ENCODE measurements at places on chromosomes 13 and 19.

DNA sequence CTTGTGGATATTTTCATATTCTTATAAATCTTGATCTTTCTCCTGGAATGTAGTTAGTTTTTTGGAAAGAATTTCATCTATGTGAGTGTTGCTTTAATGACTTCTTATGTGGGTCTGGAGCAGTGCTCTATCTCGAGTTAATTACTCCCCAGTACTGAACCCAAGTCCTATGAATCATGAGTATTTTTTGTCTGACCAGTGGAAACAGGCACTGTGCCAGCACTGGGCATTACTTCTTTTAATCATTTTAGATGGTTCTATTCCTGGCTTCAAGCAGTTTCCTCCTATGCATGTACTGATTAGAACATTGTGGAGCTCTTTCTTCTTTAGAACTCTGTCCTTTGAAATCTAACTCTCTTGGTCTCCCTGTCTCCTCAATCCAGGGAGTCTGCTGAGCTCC lies 466.3 kb downstream of the PCDH17 start:
- DNase-seq = no peak

- no peak for DNase-seq
These were observed 120.0 kb downstream of the EFNB2 start for GRCh38 chr13:106415442-106415841.

- DNase-seq = no peak
These were observed 259.9 kb downstream of the TBC1D4 start for GRCh38 chr13:75222031-75222430.

GRCh38 chr13:95783747-95784146 lies 106.8 kb downstream of the DNAJC3 start:
- DNase-seq = no peak

DNA sequence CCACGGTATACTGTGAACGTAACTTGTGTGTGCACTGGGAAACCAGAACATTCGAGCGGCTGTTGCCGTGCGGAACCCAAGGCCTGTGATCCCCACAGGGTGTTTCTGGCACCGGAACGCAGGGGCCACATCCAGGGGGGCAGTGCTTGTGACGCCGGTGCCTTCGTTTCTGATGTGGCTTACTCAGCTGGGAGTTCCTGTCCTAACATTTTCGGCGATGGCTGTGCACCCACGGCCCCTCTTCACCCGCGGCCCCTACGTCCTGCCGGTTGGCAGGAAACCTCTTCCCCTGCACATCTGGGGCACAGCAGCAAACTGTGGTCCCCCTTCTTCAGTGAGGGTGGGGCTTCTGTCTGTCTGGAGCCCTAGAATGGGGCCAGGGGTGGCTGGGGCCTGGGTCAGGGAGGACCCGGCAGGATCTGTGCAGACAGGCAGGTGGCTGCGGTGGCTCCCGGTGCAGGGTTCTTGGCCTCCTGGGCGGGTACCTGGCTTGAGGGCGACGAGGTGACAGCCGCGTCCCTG lies 26.2 kb downstream of the CSNK1G2 start:
- DNase-seq = no peak

DNA sequence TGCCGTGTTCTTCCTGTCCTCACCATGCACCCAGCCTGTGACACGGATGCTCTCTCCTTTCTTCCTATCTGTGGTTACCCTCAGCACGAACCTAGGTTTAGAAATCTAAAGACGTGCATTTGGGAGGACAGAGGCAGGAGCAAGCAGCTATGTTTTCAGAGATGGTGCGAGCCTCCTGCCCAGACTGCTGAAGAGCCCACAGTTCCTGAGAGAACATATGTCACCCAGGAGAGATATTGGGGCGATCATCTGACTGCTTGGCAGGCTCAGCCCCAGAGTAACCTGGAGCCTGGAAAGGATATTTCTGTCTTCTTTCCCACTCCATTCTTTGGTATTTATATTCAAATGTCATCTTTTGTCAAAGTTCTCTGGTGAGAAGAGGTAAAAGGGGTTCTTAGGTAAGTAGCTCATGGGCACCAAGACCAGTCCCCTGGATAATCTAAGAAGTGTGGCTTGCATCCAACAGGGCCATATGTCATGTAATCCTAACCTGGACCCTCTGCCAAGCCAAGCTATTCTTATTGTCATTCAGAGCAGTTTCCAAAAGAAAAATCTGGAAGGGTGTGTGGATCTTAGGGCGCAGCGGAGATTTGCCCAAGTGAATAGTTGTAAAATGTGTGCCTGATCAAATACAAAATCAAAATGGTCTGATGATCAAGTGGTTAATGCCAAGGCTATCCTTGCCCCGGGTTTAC lies 59.5 kb downstream of the FGF9 start:
- no peak for DNase-seq

GRCh38 chr13:44465318-44465717 lies 91.7 kb downstream of the SERP2 start:
- DNase-seq = no peak

DNA sequence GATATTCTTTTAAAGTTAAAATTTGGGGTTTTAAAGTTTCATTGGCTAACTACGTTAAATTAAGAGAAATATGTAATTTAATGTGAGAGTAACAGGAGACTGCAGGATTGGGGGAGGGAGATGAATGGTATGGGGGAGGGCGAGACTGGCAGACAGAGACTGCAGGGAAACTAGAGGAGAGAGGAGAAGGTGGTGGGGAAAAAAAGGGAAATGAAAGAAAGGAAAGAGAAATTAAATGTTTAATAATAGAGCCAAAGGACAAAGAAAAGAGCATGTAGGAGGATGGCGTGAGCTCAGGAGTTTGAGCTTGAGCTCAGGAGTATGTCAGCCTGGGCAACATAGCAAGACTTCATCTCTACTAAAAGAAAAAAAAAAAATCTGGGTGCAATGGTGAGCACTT lies 115.9 kb downstream of the RFC3 start:
- no peak for DNase-seq

- DNase-seq = no peak
These were observed 103.9 kb upstream of the UBL3 start for GRCh38 chr13:29954082-29955028.

GRCh38 chr13:109665781-109666249 lies 120.6 kb downstream of the IRS2 start:
- no peak for DNase-seq

- no peak for DNase-seq
These were observed 77.7 kb upstream of the MYO16 start for GRCh38 chr13:108551674-108552073.

GRCh38 chr13:110722971-110723370 lies 9.5 kb downstream of the ING1 start:
- no peak for DNase-seq

DNA sequence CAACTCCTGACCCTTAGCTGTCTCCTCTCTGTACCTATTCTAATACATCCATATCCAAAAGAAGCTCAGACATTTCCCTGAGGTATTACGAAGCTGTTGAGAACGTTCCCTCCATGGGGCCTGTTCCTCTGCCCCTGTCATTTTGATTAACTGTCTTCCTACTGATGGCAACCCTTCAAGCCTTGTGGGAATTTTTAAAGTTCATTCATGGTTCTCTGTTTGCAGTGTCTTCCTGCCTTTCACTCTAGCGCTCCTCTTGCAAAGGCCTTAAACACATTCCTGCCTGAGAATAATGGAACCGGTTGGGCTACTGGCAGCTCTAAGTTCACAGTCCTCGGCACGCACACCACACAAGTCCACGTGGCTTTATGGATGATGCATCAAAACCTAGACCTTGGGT lies 66.1 kb downstream of the LHFPL6 start:
- no peak for DNase-seq

DNA sequence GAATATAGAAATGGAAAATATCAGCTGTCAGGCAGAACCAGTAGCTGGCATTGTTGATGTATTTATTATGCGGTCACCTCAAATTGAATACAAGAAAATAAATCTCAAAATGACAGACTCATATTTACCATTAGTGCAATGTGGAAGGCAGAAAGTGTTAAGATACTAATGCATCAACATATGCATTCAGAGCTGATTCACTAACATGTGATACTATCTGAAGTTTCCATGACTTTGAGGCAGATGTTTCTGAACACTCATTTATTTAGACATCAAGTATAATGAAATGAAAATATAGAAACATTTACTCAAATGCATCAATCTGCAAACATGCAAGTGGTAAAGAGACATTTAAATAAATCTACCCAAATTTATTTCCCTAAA lies 474.2 kb upstream of the SLC10A2 start:
- peak; percentile 7 for DNase-seq

DNA sequence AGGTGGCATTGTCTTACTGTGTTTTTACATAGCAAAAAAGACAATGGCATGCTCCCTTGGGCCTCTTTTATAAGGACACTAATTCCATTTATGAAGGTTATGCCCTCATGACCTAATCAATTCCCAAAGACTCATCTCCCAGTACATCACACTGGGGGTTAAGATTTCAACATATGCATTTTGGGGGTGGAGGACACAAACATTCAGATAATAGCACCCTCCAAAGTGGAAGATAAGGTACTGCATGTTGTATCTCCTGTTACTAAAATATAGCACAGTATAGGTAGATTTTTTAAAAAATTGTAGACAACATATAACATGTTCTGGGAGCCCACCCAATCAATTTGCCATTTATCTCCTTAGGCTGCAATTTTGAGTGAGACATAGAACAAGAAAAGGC lies 221.2 kb downstream of the LIG4 start:
- DNase-seq = no peak

DNA sequence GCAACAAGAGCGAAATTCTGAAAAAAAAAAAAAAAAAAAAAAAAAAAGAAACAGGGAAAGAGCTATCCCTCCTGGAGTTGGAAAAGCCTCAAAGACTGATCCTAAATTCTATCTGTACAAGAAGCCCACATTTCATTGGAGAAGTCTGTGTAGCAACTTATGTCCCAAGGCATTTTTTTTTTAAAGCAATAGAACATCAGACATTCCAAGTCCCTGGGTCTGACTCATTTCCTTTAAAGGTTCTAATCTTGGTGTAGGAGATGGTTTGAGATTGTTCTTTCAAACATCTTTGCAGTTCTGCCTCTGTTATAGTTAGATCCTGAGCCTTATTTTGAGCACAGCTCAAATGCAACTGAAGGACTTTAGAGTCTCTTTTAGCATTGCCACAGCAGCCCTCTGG lies 706.5 kb upstream of the MIR17HG start:
- no peak for DNase-seq

DNA sequence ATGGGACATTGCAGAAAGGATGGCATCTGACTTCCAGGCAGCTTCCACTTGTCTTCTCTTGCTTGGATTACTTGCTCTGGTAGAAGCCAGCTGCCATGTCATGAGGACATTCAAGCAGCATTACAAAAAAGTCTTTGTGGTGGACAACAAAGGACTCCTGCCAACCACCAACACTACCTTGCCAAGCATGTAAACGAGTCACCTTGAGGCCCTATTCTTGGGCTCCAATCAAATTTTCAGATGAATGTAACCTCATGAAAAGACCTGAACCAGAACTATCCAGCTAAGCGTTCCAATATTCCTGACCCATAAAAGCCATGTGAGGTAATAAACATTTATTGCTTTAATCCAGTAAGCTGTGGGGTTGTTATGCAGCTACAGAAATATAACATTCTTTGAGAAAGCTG lies 12.5 kb downstream of the PROSER1 start:
- DNase-seq = no peak

GRCh38 chr13:82947683-82948082 lies 934.6 kb downstream of the SLITRK1 start:
- DNase-seq = no peak

DNA sequence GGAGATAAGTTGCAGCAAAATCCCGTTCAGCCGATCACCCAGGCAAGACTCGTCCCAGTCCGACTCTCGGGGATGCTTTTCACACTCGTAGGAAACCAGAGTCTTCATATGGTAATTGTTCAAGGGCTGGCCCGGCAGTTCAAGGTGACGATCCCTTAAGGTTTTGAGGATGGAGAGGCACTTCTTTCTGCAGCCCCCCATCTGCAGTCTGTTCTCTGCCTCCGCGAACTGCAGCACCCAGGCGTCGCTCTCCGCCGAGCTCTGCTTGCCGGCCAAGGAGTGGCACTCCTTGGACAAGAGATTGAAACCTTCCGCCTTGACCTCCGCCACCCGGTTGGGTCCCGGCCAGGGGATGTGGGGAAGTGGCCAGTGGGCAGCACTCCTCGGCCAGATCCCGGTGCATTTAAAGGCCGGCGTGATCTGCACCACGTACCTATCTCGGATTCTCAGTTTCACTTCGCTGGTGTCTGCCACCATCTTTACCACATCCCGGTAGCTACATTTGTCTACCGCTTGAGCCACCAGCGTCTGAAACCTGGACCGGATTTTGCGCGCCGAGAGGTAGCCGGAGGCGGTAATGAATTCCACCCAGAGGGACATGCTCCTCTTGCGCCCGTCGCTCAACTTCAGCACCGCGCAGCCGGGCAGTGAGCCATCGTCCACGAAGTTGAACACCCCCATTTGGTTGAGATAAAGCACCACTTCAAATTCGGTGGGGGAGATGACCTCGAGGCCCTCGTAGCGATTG lies 1.1 kb downstream of the MAB21L1 start:
- no peak for DNase-seq

DNA sequence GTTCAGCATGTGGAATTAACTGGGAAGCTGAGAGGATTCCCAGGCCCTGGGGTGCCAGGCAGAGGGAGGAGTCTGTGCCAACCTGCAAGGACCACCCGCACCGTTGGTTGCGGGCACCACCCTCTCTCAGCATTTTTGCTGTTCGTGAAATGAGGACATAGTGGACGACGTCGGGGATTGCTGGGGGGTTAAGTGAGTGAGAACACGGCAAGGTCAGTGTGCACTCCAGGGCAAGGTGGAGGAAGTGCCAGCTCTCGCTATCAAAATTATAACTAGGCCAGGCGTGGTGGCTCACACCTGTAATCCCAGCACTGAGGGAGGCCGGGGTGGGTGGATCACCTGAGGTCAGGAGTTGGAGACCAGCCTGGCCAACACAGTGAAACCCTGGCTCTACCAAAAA lies 2.2 kb downstream of the FXYD3 start:
- DNase-seq = no peak

GRCh38 chr13:90675129-90675528 lies 672.4 kb upstream of the MIR17HG start:
- no peak for DNase-seq

DNA sequence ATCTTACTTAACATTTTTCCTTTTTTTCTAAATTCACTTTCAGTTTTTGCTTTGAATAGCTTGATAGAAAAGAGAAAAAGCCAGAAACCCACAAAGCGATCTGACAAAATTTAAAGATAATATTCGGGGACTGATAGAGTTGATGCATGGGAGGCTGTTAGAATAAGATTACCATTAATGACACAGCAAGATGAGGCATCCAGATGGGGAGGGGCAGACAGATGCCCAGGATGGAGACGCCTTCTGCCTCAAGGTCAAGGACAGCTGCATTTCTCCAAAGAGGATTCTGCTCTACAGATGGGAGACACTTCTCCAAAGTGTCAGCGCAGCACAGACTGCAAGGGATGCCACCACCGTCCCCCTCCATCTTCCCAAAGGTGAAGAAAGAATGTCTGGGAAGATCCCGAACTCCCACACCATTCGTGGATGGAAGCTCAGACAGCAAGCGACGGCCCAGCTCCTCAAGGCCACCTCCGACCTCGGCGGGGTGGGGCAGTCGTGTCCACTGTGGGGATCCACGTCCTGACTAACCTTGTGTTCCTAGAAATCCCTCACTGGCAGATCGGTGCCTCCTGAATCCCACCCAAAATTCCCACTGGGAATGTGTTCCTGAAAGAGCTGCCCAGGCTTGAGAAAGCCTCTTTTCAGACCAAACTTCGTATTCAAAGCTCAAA lies 32.9 kb downstream of the NAXD start:
- no peak for DNase-seq

All from NCI-H1694 treated with DMSO at 0.1 percent for 48 hours (cell line).